Right renal cortex interstitium (tissue), 3 donors: ENCODE measurements at places on chromosomes 3 and 15. TPM values are rescaled to one million over a fixed set of nuclear protein-coding genes. Genes with fewer than 3 reads are reported as not detected.

The CHRNA7 gene
- polyA plus RNA-seq: 10.3 TPM

The CSPG4 gene
- polyA plus RNA-seq: 6.9 TPM

GRCh38 chr3:181622365-181622764 lies 89.4 kb upstream of the SOX2 start:
- no peak for DNase-seq

GRCh38 chr3:162022911-162023310 lies 526.3 kb downstream of the OTOL1 start:
- DNase-seq: no peak

GRCh38 chr15:60353245-60353920 lies 44.4 kb downstream of the ANXA2 start:
- DNase-seq: no peak
